ENCODE measurements at places on chromosomes 7 and 10.

DNA sequence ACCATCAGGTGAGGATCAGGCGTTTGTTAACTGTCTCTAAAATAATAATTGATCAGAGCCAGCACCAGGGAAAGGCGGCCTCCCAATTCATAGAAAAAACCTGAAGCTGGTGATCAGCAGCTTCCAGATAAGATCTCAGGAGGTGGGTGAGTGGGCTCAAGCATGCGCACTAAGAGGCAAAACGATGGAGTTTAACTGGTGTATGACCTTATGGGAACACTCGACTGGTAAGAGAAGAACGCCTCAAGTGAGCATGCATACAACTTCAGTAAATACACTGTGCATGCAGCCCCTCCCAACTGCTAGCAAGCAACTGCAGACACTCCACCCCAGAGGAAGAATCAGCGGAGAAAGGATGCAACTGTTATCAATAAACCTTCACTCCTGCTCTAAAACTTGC, 18.1 kb downstream of the RAPGEF5 start:
- DNase-seq: peak; percentile 38

DNA sequence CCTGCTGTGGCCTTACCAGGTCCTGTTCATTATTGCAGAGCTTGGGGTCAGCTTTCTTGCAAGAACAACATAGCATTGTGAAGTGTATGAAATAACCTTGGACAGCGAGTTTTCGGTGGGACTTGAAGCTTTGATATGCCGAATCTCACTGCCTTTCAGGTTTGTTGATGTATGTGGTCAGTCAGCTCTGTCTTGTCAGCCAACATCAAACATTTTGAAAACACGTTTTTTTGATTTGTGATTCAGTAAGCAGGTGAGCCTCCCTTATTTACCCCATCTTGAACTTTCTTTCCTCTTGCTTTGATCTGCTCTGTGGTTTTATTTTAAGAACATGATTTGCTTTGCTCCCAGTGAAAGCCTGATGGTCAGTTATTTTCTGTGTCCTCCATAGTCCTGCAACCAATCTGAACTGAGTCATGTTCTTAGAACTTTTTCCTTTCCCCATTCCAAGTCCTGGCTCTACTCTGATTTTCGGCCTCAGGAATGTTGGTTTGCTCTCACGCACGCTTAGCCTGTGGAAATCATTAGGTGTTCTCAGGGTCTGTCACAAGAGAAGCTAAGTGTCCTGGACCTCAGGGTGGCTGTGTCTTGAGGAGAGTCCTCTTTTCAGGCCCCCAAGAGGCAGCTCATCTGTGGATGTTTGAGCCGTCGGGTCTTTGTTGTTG, 8.7 kb downstream of the WBP1L start:
- DNase-seq: no peak

DNA sequence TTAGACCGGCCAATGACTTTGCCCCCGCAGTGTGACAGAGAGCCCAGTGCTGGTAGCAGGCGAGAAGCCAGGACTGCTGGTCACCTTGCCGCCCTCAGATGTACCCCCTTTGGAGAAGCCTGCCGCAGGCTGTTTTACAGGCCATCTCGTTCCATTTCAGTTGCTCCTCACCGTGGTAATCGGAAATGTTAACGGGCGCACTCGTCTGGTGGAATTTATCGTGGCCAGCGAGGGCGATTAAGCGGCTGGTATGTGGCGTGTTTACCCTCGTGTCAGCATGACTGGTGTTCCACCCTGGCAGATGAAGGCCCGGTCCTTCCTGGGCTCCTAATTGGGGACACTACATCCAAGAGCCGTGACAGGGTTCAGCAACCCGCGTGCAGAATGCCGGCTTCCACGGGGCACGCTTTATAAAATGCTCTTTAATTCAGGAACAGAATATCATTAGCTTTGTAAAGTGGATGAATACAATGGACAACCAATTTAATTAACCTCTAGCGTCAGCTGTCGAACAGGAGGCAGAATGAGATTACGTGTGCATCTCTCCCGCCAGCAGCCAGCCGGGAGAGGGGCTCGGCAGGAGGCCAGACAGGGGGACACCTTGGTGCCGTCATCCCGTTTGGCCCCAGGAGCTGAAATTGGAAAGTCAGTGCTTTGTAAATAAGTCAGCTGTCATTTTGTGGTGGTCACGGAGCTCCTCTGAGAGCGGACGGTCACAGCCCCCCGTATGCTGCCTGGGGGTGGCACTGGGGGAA, 108.3 kb downstream of the NKX6-2 start:
- DNase-seq: no peak

DNA sequence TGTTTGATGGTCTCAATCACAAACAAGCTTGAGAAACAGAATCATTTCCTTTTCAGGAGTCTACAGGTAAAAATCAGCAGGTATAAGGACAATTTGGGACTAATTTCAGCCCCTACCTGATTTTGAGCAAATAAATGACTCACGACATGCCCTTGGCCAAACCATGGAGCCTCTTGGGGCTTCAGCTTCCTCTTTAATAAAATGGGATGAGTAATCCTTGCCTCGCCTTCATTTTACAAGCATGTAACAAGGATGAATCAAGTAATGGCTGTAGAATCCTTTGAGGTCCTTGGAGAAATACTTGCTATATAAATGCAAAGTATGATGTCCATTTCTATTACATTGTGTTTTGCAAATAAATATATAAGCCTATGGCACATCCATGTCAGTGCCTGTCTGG, 212.8 kb upstream of the PODXL start:
- no peak for DNase-seq
